ENCODE measurements at places on chromosomes 12 and 14.

- no peak for DNase-seq
These were observed 34.3 kb downstream of the RGS6 start for GRCh38 chr14:71966528-71966927.

DNA sequence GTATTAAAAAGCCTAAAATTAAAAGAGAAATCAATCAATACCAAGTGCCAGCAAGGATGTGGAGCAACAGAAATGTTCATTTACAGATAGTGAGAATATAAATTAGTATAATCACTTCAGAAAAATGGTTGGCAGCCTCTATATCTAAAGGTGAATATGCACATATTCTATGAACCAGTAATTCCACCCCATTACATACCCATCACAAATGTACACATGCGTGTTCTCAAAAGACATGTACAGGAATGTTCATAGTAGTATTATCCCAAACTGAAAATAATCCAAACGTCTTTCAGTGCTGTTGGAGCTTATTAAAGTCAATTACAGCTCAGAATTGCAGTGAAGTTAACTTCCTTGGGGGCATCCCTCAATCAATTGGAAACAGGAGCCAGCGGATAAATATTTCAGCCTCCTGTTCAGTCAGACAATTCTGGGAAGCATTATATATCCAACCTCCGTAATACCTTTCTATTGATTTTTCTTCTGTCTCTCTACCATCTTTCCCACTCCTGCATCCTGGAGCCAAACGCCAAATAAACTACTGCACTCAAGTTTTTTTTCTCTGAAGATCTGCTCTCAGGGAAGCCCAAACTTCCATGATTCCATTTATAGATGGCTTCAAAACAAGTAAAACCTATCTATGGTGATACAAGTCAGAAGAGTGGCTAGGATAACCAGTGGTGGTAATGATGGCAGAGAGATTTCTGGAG is 45.0 kb upstream of the OR5AU1 start:
- DNase-seq, result no peak

- DNase-seq, result no peak
These were observed 19.4 kb downstream of the PYGL start for GRCh38 chr14:50924843-50925242.

GRCh38 chr12:152440-152839 is 61.5 kb downstream of the SLC6A12 start:
- DNase-seq, result no peak
